NCI-H460 (cell line): ENCODE measurements at places on chromosomes 11 and 22.

DNA sequence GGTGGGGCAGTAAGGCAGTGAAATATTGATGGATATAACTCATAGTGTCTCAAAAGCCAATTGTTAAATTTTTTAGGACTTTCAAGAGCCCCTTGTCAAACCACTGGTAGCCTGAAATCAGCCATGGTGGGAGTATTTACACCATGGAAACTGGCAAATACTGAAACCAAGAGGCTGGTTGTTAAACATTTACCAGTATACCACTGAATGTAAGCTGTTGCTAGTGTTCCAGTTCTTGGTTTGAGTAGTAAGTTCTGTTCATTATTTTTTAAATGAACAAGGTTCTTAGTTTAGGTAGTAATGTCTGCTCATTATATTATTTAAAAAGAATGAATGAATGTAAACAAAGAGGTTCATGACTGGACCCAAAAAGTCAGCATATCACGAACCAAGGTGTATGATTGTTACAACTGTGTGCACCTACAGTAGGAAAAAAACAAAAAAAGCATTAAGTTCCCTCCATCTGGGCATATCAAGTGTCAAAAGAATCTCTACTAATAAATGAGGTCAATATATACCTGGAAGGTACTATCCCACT, 4.5 kb upstream of the EIF3F start:
- no peak for DNase-seq

DNA sequence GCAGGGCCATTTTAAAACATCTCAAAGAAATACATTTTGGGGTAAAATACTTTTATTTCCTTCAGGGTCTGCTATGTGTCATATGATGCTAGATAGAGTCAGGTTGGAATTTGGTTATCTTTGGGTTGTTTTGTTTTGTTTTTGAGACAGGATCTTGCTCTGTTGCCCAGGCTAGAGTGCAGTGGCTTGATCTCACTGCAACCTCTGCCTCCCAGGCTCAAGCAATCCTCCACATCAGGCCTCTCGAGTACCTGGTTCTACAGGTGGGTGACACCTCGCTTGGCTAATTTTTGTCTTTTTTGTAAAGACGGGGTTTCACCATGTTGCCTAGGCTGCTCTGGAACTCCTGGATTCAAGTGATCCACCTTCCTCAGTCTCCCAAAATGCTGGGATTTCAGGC, 17.3 kb downstream of the DENND5A start:
- DNase-seq, result no peak

DNA sequence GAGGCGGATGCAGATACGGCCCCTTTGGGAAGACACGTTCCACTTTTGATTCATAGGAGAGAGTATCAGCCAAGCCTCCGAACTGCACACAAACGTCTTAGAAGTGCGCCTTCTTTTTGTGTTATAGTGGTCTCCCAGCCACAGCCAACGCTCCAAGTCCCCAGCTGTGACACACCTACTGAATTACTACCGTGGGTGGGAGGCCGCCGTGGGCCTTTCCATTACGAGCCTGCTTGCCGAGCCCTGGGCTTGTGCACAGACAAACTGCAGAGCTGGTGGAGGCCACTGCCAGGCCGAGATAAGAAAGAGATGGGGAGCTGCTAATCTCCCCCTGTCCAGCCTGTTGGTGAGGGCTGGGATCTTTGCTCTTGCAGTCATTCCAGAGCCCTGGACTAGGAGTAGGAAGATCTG, 761 bp downstream of the HMBS start:
- no peak for DNase-seq

GRCh38 chr11:88454881-88455280, 117.3 kb upstream of the CTSC start:
- DNase-seq, result no peak

DNA sequence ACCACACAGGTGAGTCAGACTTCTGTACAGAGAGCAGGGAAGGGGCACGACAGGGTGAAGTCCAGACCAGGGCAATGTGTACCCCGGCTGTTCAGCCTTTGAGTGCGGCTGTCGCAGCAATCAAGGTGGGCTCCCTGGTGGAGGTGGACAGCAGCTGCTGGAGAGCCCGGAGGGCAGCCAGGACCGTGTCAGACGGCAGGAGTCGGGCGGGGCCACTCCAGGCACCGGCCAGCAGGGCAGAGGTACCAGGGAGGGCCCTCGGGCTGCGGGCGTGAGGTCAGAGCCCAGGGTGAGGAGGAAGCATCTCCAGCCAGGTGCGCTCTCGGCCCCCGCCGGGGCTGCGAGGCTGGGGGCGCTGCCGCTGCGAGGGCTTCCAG, 802 bp upstream of the PIM3 start:
- no peak for DNase-seq

DNA sequence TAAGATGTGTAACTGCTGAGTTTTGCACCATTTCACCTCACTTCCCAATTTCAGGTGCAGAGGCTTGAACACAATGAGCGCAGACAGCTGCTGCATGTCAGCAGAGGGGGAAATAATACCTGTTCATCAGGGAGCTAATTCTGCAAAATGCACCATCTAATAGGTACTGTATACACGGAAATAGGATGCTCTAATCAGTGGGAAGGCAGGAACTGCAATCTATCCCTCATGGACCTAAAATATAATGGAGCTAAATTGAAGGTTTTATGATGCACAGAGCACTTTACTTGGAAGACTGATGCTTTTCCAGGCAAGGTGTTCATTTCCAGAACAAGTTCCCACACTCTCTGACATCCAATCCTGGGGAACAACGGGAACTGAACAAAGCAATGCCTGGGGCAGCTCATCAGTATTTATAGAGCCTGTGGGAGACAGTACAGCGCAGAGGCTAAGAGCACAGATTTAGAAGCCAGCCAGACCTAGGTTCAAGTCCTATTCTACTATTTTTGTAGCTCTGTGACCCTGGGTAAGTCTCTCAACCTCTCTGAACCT, 78.5 kb downstream of the TENM4 start:
- DNase-seq, result no peak

- DNase-seq, result no peak
These were observed 17.3 kb downstream of the OR51E2 start for GRCh38 chr11:4680341-4680740.

DNA sequence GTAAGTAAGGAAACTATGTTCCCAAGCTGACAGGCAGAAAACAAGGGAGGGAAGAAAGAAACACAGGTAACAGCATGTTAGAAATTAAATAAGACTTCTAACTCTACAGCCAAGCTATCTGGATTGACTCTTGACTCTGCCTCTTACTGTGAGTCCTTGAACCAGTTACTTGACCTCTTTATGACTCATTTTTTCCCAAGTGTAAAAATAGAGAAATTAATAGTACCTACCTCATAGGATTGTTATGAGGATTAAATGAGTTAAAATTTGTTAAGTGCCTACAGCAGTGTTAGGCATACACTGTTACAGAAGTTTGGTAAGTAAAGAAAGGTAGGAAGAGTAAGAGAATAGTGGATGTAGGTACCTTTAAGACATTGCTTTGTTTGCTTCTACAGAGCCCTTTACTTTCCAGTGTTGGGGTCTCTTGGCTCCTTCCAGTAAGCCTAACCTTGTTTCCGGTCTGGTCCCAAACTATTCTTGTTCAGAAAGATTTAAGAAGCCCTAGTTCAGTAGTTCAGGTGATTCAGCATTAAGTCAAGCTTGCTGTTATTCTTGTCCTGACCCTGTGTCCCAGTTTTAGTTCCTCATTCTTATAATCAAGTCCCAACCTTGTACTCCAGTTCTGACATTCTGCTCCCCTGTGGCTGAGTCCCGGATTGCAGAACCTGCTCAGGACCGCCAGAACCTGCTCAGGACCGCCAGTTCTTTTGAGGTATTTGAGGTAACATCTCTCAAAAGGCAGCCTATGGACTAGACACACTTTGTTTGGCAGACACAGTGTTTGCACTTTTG, 963.4 kb upstream of the CCDC90B start:
- DNase-seq, result no peak
